ENCODE measurements at places on chromosomes 2 and 18.

DNA sequence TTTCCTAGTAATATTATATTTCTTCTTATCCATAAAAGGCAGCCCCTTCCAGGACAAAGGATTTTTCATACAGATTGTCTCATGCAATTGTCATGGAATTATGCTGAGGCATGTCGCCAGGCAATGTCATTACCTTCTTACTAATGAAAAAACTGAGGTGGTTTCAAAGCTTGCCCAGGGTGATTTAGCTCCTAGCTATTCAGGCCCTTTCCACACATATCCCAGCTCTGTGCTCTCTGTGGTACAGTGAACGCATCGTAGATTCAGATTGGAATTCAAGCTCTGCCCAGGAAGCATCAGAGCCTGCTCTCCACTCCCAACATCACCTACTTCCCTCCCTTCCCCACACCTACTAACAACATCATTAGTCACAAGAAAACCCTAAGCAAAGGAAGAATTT lies 60.1 kb downstream of the ATP8B1 start:
- DNase-seq: no peak

DNA sequence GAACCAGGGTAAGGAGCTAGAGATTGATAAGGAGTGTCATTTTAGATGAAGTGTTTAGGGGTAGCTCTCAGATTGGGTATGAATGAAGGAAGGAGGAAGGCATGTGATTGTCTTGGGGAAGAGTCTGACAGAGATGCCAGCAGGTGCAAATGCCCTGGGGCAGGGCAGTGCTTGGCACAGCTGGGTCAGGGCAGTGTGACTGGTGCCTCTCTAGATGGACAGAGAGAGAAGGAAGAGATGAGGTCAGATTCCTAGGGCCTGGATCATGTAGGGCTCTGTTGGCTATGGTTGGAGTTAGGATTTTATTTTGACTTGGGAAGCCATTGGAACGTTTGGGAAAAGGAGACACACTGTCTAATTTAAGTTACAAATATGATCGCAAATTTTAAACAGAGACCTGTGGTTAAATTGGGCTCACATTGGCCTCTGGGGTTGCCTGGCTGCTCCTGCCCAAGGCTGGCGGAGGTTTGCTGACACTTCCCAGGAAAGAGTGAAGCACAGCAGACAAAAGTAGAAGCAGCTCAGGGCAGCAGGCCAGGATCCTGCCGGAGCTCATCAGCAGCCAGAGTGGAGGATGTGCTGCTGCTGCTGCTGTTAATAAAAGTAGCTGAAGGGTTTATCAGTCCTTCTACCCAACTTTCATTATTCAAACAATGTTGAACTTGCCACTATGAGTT lies 32.7 kb upstream of the FHL2 start:
- DNase-seq: no peak

- no peak for DNase-seq
These were observed 1.1 kb downstream of the MAP4K3 start for GRCh38 chr2:39435741-39436591.

GRCh38 chr2:216408426-216409290 lies 3.6 kb upstream of the SMARCAL1 start:
- DNase-seq: no peak

GRCh38 chr2:15614545-15615300 lies 23.1 kb downstream of the DDX1 start:
- DNase-seq: no peak

- DNase-seq: no peak
These were observed 167.5 kb downstream of the ALK start for GRCh38 chr2:29753671-29754444.

DNA sequence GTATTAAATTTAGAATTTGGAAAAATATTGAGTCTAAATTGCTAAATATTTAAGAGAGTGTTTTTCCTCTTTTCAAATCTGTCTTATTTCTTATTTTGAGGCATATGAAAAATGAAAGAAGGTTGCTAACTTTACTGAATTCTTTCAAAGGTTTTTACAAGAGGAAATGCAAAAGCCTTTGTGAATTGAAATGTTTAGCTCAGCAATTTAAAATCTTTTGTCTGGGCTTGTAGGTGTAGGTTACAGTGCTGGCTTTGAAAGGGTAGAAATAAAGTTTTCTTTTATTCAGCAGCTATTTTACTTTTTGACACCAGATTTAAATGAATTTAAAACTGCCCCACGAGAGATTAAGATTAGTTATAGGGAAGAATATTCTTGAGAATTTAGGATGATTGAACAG lies 192.0 kb downstream of the CDH7 start:
- no peak for DNase-seq

DNA sequence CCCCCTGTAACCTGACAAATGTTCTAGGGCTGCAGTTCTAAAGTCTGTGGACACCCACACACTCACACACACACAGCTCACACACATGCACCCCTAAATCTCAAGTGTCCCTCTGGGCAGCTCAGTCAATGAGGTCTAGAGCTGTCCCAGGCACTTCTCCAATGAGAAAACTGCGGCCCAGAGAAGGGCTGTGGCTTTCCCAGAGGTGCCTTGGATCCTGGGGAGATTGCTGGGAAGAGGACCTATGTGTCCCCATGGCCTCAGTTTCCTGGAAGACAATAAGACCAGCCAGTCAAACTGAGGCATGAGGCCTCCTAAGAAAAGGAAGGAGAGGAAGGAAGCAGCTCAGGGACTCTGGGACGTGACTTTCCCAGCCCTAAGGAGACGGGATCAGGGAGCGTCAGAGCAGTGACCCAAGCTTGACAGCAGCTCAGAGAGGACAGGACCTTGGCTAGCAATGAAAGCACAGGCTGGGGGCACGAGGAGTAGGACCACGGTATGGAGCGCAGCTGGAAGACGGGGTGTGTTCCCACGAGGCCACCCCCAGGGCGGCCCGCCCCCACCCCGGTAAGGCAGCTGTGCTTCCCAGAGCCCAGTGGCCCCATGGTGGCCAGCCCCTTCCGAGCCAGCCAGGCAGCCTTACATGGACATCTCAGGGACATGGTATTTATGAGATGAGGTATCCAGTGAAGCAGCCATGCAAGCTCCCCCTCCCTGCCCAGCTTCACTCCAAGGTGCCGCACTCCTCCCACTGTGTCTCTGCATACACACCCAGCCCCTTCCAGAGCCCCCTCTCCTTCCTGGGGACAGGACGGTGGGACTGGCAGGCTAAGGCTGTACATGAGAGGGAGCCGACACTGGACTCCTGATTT lies 46.0 kb downstream of the TNS1 start:
- DNase-seq: no peak

- no peak for DNase-seq
These were observed 379.0 kb downstream of the SETBP1 start for GRCh38 chr18:45059695-45060094.

DNA sequence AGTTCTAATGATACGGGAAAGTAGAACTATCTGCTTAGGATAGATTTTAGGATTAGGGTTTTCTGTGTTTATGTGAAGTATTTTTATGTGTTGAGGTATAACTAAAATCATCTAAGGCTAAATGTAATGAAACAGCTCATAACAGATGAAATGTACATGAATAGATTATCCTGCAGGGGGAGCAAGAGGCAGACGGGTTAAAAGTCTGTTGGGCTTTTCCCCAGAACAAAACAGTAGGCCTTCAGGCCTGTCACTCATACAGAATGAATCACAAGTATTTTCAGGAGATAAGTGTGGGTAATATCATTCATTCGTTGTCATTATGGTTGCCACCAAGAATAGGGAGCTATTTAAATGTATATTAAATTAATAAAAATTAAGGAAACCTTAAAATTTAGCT lies 107.9 kb upstream of the IL1R2 start:
- no peak for DNase-seq

- DNase-seq: no peak
These were observed 206.7 kb downstream of the MGAT5 start for GRCh38 chr2:134460583-134460998.

DNA sequence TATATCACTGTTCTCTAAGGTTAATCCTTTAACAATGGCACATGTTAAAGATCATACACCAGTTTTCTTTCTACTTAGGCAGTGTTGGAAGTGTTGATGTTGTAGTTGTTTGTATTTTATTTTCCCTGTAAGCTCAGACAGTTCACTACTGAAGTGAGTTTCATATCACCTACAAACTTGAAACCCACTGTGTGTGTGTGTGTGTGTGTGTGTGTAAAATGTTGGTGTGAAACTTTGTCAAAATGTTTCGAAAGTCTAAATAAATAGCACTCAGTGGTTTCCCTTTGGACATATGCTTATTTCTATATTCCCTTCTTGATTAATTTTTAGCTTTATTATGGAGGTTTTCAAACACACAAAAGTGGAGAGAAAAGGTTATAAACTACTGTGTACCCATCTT lies 79.8 kb upstream of the CAVIN2 start:
- no peak for DNase-seq

DNA sequence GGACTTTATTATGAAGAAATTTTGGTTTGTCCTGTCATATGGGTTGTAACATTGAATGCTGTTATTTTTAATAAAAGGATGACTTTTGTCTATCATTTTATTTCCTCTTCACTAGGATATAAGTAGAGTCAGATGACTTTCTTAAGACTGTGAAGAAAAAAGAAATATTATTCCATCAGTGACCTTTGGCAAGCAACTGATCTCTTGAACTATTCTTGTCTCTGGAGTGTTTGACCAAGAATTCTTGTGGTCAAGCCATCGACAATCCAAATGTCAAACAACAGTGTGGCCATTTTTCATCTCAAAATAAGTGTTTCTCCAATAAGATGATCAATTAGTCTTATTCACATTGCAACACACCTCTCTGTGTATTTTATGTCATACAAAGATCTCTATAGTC lies 24.9 kb downstream of the HOXD1 start:
- no peak for DNase-seq

DNA sequence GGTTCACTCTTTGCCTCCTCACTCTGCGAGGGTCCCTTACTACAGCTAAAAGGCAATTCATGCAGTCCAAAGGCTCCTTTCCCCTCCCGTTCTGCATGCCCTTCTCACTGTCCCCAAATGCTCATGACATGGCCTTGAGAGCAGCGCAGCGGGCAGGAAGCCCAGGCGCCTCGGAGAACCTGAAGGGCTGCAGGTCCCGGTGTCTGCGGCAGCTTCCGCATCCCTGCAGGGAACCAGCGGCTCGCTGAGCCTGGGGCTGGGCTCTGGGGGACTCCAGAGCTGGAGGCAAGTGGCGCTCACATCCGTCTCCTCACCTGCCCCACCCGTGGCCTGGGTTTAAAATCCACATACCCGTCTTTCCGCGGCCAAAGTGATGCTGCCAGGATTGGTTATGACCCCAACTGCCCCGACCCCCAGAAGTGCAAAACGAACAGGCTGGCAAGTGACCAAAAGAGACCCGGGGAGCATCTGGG lies 462 bp upstream of the CIDEA start:
- DNase-seq: no peak

- no peak for DNase-seq
These were observed 72.7 kb downstream of the ANKRD12 start for GRCh38 chr18:9209279-9209678.

- no peak for DNase-seq
These were observed 142.7 kb upstream of the NRP2 start for GRCh38 chr2:205539603-205540002.

DNA sequence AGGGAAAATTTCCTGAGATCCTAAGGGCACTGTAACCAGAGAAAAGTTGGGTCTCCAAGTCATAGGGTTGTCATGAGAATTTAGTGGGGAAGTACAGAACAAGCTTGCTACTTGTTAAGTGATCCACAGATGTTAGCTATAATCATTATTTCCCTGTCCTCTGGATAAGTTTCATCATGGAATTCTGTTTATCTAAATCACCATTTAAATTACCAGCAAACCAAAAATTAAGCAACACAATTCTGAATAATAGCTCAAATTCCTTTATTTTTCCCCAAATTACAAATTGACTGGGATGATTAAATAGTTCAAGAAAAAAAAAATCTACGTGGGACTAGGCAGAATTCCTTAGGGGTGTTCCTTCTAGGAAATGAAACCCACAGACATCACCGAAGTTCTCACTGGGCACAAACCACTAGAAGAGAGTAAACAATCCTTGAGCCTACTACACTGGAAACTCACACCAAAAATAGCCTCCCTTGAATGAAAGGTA lies 159.5 kb downstream of the COL6A3 start:
- DNase-seq: no peak

DNA sequence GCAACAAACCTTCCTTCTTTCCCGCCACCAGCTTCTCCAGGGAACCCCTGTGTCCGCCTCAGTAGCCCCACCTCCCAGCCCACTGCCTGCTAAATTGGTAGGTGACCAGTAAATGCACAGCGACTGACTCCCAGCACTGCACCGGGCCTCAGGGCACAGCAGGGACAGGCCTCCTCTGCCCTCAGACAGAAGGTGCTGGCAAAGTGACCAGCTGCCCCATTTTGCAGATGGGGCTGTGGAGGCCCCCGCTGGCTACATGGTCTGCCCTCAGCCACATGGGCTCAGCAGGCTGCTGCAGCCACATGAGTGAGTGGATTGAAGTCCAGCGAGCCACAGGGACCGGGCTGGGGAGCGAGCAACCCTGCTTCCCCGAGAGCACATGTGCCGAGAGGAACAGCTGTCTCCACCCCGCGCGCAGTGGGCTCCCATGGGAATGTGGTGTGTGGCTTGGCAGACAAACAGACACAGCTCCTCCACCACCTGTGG lies 7.8 kb upstream of the NPPC start:
- DNase-seq: no peak

DNA sequence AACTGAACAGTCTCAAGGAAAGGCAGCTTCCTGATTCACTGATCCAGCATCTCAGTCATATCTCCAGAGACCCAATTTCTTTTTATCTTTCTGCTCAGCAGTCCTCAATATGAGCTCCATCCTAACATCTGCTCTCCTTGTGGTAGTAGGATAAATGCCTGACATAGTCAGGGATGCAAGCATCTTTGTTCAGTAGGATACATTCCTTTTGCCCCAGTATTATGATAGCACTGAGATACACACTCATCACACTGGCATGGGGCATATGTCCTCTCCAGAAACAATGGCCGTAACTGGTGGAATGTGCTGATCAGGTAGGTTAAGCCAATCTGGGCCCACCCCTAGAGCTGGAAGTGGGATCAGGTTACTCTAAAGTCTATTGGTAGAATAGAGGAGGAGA lies 207.2 kb downstream of the ETAA1 start:
- DNase-seq: no peak
